Caudate nucleus (tissue), 63 donors: ENCODE measurements at places on chromosomes 11 and 22.

- DNase-seq: no peak
These were observed 25.9 kb downstream of the OR51E2 start for GRCh38 chr11:4671741-4672140.

DNA sequence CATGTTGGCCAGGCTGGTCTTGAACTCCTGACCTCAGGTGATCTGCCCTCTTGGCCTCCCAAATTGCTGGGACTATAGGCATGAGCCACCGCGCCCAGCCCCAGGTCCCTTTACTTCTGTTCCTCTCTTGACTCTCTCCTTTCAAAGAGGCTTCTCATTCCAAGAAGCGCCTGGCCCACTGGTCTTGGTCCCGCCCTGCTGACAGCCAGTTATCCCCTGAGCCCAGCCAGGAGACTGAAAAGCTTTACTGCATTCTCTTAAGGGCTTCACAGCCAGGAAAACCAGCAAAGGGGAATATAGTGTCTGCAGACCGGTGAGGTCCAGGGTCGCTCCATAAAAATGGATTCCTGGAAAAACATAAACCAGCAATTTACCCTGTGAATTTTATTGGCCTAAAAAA, 68.3 kb downstream of the NFAM1 start:
- no peak for DNase-seq

DNA sequence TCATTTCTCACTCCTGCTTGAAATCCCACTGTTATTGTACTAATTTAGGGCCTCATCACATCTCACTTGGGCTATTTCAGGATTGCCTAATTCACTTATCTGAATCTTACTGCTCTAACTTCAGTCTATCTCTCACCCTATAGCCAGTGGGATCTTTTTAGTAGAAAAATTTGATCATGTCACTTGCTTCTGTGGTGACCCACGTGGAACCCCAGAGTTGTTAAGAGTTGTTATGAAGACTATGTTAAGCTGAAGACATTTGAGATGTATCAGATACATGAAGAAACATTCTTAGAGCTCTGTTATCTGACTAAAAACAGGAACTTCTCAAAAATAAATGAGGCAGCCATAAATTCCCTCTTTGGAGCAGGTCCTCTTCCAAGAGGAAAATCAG, 1375.6 kb upstream of the TENM4 start:
- DNase-seq: no peak

GRCh38 chr11:117070016-117070415, 28.2 kb downstream of the SIK3 start:
- DNase-seq: no peak

DNA sequence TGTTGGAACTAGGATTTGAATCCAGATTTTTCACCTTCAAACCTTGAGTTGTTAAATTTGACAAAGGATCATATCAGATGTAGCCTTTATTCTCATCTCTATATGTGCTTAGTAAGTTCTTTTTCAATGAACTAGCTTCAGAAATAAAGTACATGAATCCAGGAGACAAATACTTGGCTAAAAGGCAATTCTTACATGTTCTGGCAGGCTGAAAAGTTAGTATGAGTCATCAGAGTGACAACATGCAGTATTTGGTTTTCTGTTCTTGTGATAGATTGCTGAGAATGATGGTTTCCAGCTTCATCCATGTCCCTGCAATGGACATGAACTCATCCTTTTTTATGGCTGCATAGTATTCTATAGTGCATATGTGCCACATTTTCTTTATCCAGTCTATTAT, 40.4 kb downstream of the BBOX1 start:
- DNase-seq: no peak

DNA sequence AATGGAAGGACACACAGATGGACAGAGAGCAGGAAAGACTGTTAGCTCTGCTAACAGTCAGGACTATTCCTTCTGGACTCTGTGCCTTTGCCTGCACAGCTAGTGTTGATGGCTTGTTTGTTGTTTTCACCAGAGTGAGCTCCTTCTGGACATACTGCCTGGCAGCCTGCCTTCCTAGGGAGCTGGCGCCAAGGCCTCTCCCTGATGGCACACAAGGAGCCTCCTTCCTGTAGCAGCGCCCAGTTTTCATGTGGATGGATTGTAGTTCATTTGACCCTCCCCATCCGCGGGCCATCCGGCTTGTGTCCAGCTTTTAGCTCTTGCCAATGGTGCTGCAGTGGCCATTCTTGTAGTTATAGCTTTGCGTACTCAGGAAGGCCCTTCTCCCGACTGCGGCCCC, 16.6 kb upstream of the BCR start:
- DNase-seq: peak; percentile 61

DNA sequence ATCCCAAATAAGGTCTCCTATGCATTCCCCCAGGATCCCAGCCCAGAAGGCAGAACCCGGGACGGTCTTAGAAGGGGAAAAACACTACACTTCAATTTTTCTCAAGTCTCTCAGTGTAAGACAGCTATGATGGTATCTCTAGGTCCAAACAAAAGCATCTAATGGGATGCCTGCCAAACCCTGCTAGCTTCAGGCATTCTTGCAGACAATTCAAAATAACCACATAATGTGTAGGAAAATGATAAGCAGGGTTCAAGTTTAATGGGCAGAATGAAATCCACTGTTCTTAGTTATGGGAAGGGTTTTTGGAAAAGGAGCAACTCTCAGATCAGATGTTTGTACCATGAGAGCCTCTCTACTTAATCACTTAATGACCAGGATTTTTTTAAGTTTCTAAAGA, 119.8 kb upstream of the ANO1 start:
- DNase-seq: no peak

DNA sequence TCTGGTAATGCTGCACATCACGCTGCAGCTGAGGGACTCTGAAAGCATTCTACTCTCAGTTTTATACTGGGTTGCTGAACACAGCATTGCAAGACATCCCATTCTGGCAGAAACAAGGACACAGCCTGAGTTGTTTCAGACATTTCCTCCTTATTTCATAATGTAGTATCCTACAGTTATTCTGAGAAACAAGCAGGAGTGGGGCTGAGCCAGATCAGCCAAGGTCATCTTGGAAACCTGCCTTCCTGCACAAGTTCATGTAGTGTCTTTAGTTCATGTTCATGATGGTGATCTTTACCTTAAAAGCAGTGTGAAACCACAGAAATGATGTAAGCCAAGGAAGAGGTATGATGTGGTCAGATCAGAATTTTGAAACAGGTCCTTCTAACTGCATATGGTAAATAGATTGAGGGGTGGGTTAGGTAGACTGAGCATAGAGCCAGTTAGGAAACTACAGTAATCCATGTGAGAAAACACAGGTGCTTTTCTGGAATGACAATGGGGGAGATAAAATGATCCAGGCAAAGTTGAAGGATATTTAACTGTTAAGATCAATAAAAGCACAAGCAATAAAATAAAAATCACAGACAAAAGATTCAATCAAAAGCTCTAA, 1686.8 kb downstream of the LRRC4C start:
- DNase-seq: no peak

DNA sequence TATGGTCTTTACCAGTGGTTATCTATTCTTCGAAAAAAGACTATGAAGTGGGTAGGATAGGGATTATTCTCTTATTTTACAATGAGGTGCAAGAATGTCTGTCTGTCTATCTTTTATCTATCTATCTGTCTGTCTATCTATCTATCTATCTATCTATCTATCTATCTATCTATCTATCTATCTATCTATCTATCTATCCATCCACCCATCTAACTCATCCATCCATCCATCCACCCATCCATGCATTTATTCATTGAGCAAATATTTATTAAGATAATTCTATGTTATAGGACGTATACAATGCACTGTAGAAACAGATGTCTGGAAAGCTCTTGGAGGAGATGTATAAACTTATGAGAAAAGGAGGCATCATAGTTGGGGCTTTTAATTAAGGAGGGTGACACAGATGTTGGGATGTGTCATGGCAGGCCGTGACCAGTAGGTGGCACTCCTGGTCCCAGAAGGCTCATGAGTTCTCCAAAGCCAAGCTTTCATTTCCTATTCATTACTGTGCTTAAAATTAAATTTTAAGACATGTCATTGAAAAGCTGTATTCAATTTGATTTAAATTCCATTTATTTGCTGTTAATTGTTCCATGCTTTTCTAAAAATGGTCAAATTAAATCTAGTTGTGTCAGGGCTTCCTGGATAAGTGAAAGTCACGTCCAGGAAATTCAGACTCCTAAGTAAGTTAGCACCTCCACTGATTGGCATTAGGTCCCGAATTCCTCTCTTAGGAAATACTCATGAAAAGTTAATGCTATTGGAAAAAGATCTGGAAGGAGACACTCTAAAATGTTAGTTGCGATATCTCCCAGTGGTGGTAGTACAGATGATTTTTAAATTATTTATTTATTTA, 19.0 kb upstream of the E2F8 start:
- peak; percentile 25 for DNase-seq

DNA sequence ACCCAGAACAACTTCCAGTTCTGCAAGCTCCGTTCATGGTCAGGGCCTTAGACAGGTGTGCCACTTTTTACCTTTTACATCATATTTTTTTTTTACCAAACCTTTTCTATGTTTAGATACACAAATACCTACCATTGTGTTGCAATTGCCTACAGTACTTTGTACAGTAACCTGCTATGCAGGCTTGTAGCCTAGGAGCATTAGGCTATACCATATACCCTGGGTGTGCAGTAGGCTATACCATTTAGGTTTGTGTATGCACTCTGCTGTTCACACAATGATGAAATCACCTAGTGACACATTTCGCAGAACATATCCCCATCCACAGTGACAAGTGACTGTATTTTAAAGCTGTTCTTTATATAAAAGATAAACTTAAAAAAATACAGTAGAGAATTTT, 29.6 kb downstream of the APIP start:
- DNase-seq: no peak

- no peak for DNase-seq
These were observed 185.9 kb upstream of the CCDC90B start for GRCh38 chr11:83471831-83472727.

GRCh38 chr11:128764424-128765095, 70.7 kb downstream of the FLI1 start:
- DNase-seq: no peak

- no peak for DNase-seq
These were observed 500 bp upstream of the ADSL start for GRCh38 chr22:40345815-40346184.

GRCh38 chr22:20787746-20788626, 14.1 kb downstream of the SERPIND1 start:
- no peak for DNase-seq

GRCh38 chr22:27845644-27846043, 44.1 kb upstream of the MN1 start:
- no peak for DNase-seq

GRCh38 chr22:38782402-38783094, 11.4 kb downstream of the DNAL4 start:
- peak; percentile 5 for DNase-seq
